ENCODE measurements at places on chromosomes 5 and 9.

DNA sequence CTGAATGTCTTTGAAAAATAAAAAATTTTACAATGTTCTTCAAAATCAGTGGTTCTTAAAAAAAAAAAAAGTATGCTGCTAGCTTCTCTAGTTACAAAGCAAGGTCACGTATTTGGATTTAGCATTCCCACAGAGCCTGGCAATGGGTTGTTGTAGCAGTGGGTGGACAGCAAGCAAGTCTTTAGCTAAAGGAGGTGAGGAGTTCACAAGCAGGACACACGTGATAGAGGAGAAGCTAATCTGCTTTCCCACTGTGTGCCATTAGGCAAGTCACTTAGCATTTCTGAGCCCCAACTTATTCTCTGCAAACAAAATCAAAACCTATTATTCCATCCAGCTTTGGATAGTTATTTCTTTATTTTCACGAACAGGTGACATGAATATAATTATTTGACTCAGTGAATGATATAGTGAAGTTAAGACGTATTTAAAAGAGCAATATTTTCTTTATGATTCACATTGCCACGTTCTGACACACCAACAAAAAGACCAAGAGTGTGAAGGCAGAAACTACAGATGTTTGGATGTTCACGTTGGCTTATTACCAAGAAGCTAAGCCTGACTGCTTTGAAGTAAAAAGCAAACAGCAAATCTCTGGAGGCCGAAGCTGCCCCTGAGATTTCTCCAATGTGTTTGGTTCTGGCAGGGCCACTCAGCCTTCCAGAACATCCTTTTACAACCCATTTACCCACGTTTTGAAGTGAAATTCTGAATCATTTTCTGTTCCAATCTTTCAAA, 612.1 kb upstream of the CDH6 start:
- no peak for DNase-seq
- H3K27me3 ChIP-seq: no peaks in the 10 kb centered on the region
- no peaks in the 10 kb centered on the region for H3K36me3 ChIP-seq
- no peak overlapping the region for H3K4me3 ChIP-seq
- no peaks in the 10 kb centered on the region for H3K4me1 ChIP-seq

DNA sequence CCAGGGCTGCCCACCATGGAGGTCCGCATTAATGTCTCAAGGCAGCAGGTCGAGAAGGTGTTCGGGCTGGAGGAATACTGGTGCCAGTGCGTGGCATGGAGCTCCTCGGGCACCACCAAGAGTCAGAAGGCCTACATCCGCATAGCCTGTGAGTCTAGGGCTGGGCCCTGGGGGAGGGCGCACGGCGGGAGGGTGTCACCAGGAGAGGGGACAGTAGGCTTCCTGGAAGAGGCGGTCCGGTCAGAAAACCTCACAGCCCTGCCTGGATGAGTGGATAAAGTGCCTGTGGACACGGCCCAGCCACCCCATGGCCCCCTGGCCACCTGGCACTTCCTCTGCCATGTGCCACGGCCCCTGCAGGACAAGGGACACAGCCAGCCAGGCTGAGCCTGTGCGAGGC, 31.0 kb downstream of the HK3 start:
- H3K27ac ChIP-seq: no peak overlapping the region
- no peaks in the 10 kb centered on the region for H3K36me3 ChIP-seq
- no peak overlapping the region for H3K4me3 ChIP-seq
- no peak for DNase-seq
- H3K27me3 ChIP-seq: no peaks in the 10 kb centered on the region

DNA sequence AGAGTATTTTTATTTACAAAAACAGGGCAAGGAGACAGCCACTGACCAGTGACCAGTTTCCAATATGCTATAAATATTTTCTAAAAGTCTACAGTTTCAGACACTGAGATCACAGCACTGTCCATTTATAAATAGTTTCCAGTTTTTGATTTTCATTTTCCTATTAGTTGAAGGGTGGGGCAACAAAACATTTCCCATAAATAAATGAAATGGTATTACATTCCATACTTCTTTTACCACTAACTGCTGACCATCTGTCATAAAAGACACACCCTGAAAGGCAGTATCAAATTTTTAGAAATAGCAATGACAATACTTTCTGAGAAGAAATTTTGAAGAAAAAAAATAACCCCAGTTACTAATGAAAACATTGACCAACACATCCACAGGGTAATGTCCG, 126.7 kb downstream of the ARSB start:
- H3K27me3 ChIP-seq: no peaks in the 10 kb centered on the region
- DNase-seq: no peak
- no peaks in the 10 kb centered on the region for H3K36me3 ChIP-seq
- H3K27ac ChIP-seq: no peak overlapping the region

GRCh38 chr5:41748631-41749030, 121.6 kb downstream of the OXCT1 start:
- H3K27me3 ChIP-seq: no peaks in the 10 kb centered on the region
- H3K27ac ChIP-seq: no peak overlapping the region
- DNase-seq: no peak
- no peak overlapping the region for H3K4me3 ChIP-seq
- no peaks in the 10 kb centered on the region for H3K4me1 ChIP-seq
- H3K36me3 ChIP-seq: no peaks in the 10 kb centered on the region

DNA sequence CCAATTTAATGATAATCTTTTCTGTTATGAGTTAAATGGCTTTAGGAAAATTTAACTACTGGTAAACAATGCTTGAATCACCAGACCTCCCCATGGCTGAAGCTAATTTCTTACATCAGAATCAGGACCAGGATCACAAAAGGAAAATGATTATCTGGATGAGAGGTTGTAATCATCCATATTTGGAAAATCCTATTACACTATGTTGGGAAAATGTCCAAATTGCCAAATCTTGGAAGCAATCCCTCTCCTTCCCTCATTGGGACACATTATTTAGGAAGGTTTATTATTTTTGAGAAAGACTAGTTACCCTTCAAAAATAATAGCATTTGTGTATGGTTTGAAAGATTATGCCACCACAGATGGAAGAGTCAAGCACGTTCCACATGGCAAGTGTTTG, 130.7 kb upstream of the MINAR2 start:
- H3K27me3 ChIP-seq: no peaks in the 10 kb centered on the region
- H3K27ac ChIP-seq: no peak overlapping the region
- H3K4me1 ChIP-seq: no peaks in the 10 kb centered on the region
- no peak for DNase-seq

GRCh38 chr5:143084407-143084806, 314.2 kb downstream of the ARHGAP26 start:
- H3K27ac ChIP-seq: no peak overlapping the region
- no peak for DNase-seq
- H3K27me3 ChIP-seq: no peaks in the 10 kb centered on the region
- no peaks in the 10 kb centered on the region for H3K4me1 ChIP-seq
- H3K4me3 ChIP-seq: no peak overlapping the region
- H3K36me3 ChIP-seq: no peaks in the 10 kb centered on the region

GRCh38 chr5:51860532-51861018, 477.3 kb downstream of the ISL1 start:
- H3K27me3 ChIP-seq: no peaks in the 10 kb centered on the region
- H3K4me3 ChIP-seq: no peak overlapping the region
- no peaks in the 10 kb centered on the region for H3K4me1 ChIP-seq

- H3K4me3 ChIP-seq: peak within 1 kb of the TSS; percentile 86
- peaks cover 7% of the 10 kb centered on the region for H3K4me1 ChIP-seq
- H3K36me3 ChIP-seq: peaks cover 5% of the 10 kb centered on the region
- no peaks in the 10 kb centered on the region for H3K27me3 ChIP-seq
- no peak for DNase-seq
- H3K27ac ChIP-seq: no peak within 1 kb of the TSS
Measured at GRCh38 chr5:160312134-160312959, at the start of gene CCNJL. CCNJL (minus strand) TSS chr5:160312564; CDS start chr5:160311923, 641 bp downstream.

- H3K27ac ChIP-seq: no peak overlapping the region
- DNase-seq: no peak
- peaks cover 10% of the 10 kb centered on the region for H3K36me3 ChIP-seq
- no peak overlapping the region for H3K4me3 ChIP-seq
Measured at GRCh38 chr9:126833710-126834345, 26.6 kb upstream of the ZBTB34 start.

DNA sequence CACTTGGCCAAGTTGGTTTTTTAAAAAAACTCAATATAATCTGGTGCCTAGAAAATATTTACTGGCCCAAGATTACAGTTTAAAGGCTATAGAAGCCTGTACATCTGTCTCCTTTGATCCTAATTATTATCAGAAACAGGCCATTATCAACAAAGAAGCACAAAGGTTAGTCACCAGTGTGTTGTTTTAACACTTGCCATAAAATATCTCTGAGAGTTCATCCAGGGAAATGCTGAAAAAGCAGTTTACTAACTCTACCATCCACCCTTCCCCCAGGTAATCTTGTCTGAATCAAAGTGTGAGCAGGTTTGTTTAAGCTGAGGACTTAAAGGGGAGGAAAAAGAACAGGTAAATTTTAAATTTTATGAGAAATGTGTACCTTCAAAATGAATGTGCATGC, 13.3 kb upstream of the TRPM6 start:
- H3K4me3 ChIP-seq: no peak overlapping the region
- no peaks in the 10 kb centered on the region for H3K36me3 ChIP-seq
- DNase-seq: no peak

- no peak for DNase-seq
- H3K27me3 ChIP-seq: no peaks in the 10 kb centered on the region
- H3K4me1 ChIP-seq: no peaks in the 10 kb centered on the region
Measured at GRCh38 chr5:90530736-90531487, 1.5 kb upstream of the LYSMD3 start.

GRCh38 chr5:170704417-170705192, 78.9 kb upstream of the GABRP start:
- H3K27ac ChIP-seq: no peak overlapping the region
- no peaks in the 10 kb centered on the region for H3K4me1 ChIP-seq
- H3K4me3 ChIP-seq: no peak overlapping the region
- no peaks in the 10 kb centered on the region for H3K27me3 ChIP-seq

DNA sequence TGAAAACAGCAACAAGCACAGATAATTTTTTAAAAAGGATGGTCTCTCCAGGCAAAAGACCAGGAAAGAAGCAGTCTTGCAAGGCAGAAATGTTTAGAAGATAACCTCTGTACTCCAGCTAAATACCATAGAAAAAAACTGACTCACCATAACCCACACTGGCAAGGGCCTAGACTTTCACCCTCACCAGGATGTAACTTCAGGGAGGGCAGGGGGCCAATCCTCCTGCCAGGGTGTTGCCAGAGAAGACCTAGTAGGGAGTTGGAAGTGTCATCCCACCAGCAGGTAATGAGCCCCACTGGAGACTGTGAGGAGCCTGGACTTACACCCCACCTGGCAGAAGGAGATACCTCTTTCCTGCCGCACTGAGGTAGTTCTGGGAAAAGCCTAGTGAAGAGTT, 97.6 kb downstream of the PRELID2 start:
- H3K4me3 ChIP-seq: no peak overlapping the region
- DNase-seq: no peak
- H3K27me3 ChIP-seq: no peaks in the 10 kb centered on the region
